ENCODE measurements at places on chromosomes 12 and 14.

DNA sequence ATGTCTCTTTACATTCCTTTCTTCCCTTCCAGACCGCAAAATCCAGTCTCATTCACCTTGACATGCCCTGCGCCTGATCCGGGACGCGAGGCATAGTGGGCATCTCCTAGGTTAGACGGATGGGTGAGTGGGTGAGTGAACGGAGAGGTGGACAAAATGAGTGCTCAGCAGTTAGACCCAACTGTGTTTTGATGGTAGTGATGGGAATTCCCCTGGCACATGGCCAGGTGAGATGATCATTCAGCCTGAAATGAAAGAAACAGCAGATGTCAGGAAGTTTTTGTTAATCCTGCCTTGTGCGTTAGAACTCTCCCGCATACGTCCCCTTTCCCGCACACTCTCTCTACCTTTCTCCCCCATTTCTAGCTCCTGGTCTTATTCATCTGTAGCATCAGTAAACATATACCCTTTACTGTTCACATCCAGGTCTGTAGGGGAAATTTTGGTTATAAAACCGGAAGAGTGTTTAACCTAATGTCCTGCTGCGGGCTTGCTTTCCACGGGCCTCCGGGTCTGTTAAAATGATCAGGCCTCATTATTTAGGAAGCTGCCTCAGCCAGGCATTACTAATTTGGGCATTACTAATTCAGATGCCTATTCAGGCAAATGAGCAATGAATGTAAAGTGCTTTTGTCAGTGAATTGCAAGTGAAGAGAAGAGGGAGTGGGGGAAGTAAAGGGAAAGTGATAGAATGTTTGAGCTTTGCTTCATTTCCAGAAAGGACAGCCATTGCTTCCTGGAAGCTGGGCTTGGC is 172.8 kb downstream of the ETV6 start:
- DNase-seq = peak; percentile 61

- DNase-seq = no peak
These were observed 75.0 kb upstream of the FZD10 start for GRCh38 chr12:130087222-130087621.

DNA sequence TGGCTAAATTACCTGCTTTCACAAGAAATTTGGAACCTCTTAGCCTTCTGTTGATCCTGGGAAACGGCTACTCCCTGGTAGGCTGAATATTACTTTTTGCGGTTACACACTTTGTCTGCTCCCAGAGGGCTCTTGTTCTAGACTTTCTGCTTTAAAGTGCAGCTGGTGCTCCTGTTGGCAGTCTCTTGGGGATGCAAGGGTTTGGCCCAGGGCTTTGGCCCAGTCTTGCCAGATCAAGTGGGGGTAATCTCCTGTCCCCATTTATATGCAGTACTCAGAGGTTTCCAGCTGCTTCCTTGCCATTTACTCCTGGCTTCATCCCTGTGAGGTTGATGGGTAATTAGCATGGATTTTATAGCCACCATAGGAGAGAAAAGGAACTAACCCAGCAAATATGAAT is 558.2 kb upstream of the MIS18BP1 start:
- DNase-seq = no peak

DNA sequence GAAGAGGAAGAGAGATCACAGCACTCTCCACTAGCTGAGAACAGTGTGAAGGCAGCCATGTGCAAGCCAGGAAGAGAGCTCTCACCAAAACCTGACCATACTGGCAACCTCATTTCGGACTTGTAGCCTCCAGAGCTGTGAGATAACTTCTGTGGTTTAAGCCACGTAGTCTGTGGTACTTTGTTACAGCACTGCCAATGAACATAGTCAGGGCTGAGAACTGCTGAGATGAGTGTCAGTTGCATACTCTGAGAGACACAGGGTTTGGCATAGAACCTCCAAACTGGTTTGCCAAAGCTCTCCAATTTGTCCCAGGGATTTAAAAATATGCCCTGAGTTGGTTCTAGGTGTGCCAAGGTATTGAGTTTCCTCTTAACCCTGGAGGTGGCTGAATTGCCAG is 218.6 kb downstream of the ATP23 start:
- no peak for DNase-seq

- DNase-seq = no peak
These were observed 56.8 kb downstream of the SLC15A4 start for GRCh38 chr12:128766738-128767501.

GRCh38 chr12:105773471-105773870 is 365.3 kb downstream of the NUAK1 start:
- no peak for DNase-seq

- peak; percentile 86 for DNase-seq
These were observed at the start of gene ANAPC7 for GRCh38 chr12:110403146-110403975. Gene ANAPC7, minus strand, starts transcription at chr12:110403708. Its CDS starts 81 bp downstream, at chr12:110403627.

DNA sequence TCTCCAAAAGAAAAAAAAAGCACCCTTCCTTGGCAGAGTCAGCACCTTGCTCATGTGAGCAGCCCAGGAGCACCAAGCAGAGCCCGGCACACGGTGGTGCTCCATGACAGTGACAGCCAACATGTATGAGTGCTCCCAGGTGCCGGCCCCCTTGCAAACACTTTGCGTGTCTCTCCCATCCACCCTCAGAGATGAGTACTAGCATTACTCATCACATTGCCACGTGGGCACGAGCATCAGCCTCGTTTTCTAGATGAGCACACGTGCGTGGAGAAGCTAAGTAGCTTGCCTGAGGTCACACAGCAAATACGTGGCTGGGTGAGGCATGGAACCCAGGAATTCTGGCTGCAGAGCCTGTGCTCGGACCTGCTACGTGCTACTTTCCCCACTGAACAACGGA is 177.9 kb upstream of the PRMT8 start:
- DNase-seq = no peak

- peak; percentile 53 for DNase-seq
These were observed at the start of gene SP7 for GRCh38 chr12:53336181-53336681. Gene SP7, minus strand, starts transcription at chr12:53336354. Its CDS starts 708 bp downstream, at chr12:53335646.

GRCh38 chr14:54490445-54491175 is 1.8 kb upstream of the GMFB start:
- DNase-seq = no peak

- DNase-seq = no peak
These were observed 13.9 kb upstream of the UBC start for GRCh38 chr12:124928095-124928911.

DNA sequence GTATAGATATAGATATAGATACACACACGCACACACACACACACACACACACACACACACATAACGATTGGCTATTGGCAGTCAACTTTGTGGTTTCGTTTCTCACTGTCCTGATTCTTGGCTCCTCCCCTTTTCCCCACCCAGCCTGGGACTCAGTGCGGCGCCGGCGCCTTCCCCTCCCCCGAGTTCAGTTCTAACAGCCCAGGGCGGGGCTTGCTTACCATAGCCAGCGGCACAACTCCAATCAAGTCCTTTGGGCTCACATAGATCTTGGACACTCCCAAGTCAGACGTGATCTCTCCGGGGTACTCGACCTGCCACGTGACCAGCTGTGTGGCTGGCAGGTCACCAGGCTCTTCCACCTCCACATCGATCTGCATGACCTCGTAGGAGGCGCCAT is 484.1 kb downstream of the GLT1D1 start:
- no peak for DNase-seq

DNA sequence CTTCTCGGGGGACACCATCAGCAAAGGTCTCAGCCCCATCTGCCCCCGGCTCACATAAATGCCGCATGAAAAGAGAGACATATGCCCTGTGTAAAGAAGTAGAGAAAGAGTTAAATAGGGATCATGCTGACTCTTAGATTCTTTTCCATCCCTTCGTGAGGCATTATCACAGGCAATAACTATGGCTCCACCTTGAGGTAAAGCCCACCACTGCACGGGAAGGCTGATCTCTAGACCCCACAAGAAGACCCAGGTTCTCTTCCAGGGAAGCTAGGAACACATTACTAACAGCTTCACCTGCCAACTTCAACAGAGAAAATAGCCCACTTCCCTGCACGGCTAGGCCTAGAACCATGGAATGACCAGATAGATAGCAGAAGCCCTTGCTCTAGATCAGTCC is 14.1 kb upstream of the NOP2 start:
- no peak for DNase-seq

- no peak for DNase-seq
These were observed 53.7 kb upstream of the KITLG start for GRCh38 chr12:88634008-88634407.

GRCh38 chr14:101947577-101947903 is 16.8 kb upstream of the DYNC1H1 start:
- DNase-seq = no peak

All from naive B cell (primary cell).